Stimulated activated CD4-positive, alpha-beta T cell treated with anti-CD3 and anti-CD28 coated beads, Interleukin-12 subunit alpha, Interleukin-12 subunit beta, amount 100 ng/mL, for 24 hours (primary cell): ENCODE measurements at places on chromosomes 4 and X.

DNA sequence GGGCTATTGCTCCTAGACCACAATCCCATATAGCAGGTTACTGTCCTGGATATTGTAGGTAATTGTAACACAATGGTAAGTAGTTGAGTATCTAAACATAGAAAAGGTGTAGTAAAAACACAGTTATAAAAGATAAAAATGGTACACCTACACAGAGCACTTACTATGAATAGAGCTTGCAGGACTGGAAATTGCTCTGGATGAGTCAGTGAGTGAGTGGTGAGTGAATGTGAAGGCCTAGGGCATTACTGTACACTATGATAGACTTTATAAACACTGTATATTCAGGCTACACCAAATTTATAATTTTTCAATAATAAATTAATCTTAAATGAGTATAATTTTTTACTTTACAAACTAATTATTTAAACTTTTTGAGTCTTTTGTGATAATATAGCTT is 425.7 kb downstream of the PABPC4L start:
- DNase-seq = no peak

DNA sequence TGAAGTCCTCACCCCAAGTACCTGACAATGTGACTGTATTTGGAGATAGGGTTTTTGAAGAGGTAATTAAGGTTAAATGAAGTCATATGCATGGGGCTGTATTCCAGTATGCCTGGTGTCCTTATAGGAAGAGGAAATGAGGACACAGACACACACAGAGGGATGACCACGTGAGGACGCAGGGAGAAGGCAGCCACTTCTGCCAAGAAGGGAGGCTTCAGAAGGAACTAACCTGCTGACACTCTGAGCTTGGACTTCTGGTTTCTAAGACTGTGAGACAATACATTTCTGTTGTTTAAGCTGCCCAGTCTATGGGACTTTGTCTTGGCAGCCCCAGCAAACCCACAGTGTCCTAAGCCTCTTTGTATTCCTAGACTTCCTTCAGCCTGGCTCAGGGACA is 3.0 kb upstream of the SLC2A9 start:
- DNase-seq = no peak

DNA sequence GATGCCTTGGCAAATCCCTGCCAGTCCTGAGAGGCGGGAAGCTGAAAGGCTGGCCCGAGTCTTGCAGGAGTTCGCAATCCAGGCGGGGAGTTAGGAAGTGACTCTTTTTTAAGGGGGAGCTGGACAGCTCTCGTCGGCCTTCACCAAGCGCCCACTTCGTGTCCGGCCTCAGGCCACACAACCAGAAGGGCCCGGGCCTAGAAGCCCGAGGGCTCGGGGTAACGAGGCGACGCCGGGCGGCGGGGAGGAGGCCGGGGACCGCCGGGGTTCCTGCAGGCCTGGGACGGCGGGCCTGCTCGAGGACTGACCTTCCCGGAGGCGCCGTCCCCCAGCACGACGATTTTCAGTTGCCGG is 395 bp downstream of the RAB28 start:
- no peak for DNase-seq

- DNase-seq = peak; percentile 37
Measured at GRCh38 chrX:155263854-155264628, at the start of gene RAB39B. Gene RAB39B (minus strand): TSS chrX:155264491. CDS start chrX:155264288, 203 bp downstream.

DNA sequence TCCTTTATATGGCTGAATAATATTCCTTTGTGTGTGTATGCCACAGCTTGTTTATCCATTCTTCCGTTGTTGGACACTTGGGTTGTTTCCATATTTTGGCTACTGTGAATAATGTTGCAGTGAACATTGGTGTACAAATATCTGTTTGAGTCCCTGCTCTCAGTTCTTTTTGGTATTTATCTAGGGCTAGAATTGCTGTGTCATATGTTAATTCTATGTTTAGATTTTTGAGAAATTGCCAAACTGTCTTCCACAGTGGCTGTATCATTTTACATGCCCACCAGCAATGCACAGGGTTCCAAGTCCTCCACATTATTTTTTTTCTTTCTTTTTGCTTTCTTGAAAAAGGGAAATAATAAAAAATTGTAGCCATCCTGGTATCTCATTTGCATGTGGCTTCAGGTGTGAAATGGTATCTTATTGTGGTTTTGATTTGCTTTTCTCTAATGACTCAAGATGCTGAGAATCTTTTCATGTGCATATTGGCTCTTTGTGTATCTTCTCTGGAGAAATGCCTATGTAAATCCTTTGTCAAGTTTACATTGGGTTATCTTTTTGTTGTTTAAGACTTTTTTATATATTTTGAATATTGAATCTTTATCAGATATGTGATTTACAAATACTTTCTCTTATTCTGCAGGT is 129.7 kb downstream of the RAPGEF2 start:
- no peak for DNase-seq

- DNase-seq = no peak
Measured at GRCh38 chr4:77699731-77700210, 94.2 kb downstream of the CXCL13 start.

GRCh38 chr4:82983444-82983843 is 27.2 kb downstream of the LIN54 start:
- DNase-seq = no peak

DNA sequence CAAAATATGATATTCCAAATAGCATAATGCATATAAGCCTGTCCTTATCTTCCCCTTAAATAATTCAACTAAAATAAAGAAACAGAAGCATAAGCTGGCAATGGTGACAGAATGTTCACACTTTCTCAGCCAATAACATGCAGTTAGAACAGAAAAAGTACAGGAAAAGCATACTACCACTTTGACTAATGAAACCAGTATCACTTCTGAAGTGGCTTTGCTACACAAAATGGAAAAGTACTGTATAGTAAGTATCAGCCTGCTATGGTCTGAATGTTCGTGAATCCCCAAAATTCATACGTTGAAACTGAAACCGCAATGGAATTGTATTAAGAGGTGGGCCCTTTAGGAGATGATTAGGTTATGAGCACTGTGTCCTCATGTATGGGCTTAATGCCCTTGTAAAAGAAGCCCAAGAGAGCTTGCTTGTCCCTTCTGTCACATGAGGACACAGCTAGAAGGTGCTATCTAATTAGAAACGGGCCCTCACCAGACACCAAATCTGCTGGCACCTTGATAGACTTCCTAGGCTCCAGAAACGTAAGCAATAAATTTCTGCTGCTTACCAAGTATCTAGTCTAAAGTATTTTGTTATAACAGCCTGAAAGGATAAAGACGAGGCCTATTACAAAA is 102.6 kb downstream of the PRDM5 start:
- DNase-seq = no peak

GRCh38 chrX:153411255-153411987 is at the start of gene ZFP92:
Gene ZFP92 (plus strand): TSS chrX:153411472. CDS start chrX:153418323, 6,851 bp downstream.
- no peak for DNase-seq

DNA sequence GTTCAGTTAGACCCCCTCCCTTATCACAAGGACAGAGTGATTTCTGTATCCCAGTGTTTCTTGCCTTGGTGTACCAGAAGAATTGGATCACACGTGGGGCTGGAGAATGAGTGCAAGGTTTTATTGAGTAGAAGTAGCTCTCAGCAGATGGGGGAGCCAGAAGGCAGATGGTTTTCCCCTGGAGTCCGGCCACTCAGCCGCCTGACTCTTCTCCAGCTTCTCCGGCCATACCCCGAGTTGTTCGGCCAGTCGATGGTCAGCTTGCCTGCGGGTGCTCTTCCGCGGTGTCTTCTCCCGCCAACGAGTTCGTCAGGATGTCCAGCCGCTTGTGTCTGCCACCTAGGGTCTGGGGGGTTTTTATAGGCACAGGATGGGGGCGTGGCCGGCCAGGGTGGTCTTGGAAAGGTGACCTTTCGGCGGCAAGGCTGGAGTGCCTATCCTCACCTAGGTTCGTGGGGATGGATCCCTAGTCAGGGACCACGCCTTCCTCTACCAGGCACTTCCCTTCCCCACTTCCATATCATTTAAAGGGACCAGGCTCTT is 14.5 kb downstream of the GAB1 start:
- no peak for DNase-seq

GRCh38 chr4:31146366-31146765 is 426.2 kb downstream of the PCDH7 start:
- DNase-seq = no peak

DNA sequence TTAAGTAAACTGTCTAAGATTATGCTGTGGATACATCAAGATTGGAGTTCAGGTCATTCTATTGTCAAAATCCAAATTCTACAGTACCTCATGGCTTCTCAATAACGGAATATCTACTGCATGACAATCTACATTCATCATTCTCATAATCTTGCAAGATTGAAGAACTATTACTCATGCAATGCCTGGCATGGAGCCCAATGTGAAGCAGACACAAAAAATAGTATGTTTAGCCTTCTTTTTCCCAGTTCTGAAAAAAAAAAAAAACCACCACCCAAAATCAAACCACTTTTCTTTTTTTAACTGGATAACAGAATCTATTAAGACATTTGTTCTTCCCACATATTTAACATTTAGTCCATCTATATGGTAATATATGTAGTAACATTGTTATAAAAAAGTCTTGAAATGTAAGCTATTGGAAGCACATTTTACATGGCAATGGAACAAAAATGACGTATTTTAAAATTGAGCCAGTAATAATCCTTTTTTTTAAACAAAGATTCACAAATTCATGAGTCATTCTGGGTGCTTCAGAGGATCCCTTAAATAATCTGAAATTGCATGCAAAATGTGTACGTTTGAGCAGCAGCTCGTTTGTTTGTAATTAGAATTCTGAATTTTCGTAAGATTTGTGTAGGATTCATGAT is 232.2 kb upstream of the FMR1 start:
- no peak for DNase-seq

DNA sequence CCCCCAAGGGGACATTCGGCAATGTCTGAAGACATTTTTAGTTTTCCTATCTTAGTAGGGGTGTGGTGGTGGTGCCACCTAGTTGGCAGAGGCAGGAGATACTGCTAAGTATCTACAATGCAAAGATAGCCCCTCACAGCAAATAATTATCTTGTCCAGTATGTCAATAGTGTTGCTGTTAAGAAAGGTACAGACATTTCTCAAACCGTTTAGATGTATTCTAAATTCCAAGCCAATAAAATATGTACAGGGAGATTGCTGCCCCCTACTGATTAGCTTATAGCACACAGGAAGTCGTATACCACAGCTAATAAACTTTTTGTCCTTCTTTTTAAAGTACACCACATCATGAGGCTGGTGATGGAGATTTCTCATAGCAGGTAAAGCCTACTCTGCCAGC is 260.5 kb downstream of the TMA16 start:
- DNase-seq = no peak

GRCh38 chr4:833156-833555 is 7.2 kb upstream of the CPLX1 start:
- DNase-seq = no peak

DNA sequence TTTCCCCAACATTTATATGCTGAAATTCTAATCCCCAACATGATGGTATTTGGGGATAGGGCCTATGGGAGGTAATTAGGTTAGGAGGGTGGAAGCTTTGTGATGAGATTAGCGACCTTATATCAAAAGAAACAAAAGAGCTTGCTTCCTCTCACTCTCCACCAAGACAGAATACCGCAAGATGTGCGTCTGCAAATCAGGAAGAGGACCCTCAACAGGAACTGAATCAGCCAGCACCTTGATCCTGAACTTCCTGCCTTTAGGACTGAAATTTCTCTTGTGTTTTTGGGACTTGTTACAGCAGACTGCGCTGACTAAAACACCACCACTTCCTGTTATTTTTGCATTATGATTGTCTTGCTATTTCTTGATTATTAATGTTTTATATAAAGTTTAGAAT is 1889.4 kb downstream of the C4orf33 start:
- DNase-seq = no peak

DNA sequence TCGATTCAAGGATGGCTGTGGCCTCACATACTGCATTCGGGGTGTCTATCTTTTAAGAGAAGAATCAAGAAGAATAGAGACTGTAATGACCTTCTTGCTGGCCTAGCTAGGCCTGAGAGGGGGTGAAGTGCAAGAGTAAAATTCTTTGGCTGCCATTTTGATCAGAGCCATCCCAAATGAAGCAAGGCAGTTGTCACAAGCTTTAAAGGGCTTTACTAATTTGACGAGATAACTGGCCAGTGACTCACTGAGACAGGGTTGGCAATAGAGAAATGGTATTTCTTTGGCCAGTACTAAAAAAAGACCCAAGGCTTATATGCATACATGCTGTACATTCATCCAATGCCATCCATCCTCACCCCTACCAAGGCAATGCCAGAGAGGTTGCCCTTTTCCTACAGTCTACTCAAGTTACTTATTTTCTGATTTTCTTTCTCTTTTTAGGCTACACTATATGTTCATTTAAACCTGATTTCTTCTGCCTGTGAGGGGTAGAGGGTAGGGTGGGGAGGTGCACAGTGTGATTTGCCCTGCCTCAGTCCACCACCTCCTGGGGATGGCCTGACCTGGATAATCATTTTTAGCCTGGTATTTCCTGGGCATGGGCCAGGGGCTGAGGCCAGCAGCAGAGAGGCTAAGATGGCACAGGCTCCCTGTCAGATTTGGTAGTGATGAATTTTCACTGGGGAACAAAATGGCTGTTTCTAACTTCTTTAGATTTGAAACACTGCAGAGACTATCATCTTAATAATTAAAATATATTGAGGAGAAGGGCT is 32.2 kb downstream of the ATG4A start:
- no peak for DNase-seq

DNA sequence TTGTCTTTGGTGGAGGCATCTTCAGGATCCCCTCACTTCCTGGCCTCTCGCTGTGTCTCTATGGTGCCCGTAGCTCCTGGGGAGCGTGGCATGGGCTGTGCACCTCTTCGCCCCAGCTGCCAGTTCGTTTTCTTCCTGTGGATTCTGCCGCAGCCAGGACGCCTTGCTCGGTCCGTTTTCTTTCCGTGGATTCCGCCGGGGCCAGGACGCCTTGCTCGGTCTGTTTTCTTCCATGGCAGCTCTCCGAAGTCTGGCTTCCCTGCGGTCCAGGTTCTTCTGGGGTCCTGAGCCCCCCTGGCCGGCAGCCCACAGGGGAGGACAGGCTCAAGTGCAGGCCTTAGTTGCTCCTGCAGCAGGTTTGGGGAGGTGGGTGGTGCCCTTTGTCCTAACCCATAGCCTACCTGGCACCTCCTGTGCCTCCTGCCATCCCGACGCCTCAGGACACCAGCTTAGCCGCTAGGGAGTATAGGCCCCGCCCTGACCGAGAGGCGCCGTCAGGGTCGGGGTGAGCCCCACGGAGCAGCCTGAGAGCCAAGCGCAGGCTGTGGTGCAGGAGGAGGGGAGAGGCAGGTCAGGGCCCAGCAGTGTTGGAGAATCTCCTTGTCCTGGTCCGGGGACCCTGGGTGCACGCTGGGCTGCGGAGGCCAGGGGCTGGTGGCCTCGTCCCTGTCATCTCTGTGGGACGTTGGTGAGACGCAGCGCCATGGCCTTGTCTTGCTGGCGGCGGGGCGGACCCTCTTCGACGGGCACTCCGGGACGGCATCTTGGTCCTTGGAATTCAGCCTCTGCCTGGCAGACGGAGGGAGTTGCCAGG is 27.1 kb downstream of the UVSSA start:
- DNase-seq = no peak
